ENCODE measurements at places on chromosomes 2 and 18. TPM values are rescaled to one million over a fixed set of nuclear protein-coding genes. Genes with fewer than 3 reads are reported as not detected.
A peak's percentile ranks its signal among the peaks of the same experiment; 100 is the strongest.

- H3K27me3 ChIP-seq = no peaks in the 10 kb centered on the region
- no peak for DNase-seq
- no peak overlapping the region for H3K27ac ChIP-seq
Measured at GRCh38 chr2:144407262-144407661, 112.7 kb downstream of the ZEB2 start.

- peak within 1 kb of the TSS; percentile 100 for H3K4me3 ChIP-seq
- H3K27me3 ChIP-seq = no peaks in the 10 kb centered on the region
- H3K27ac ChIP-seq = peak within 1 kb of the TSS; percentile 95
- peak; percentile 96 for DNase-seq
- peaks cover 19% of the 10 kb centered on the region for H3K36me3 ChIP-seq
- H3K4me1 ChIP-seq = peaks cover 27% of the 10 kb centered on the region
Measured at GRCh38 chr2:119366649-119367471, at the start of the genes C2orf76 and DBI. TSS of gene C2orf76 (minus strand) at chr2:119366834. CDS start at chr2:119339959, 26,875 bp downstream. TSS of gene DBI (plus strand) at chr2:119366977. CDS start at chr2:119367052, 75 bp downstream.

DNA sequence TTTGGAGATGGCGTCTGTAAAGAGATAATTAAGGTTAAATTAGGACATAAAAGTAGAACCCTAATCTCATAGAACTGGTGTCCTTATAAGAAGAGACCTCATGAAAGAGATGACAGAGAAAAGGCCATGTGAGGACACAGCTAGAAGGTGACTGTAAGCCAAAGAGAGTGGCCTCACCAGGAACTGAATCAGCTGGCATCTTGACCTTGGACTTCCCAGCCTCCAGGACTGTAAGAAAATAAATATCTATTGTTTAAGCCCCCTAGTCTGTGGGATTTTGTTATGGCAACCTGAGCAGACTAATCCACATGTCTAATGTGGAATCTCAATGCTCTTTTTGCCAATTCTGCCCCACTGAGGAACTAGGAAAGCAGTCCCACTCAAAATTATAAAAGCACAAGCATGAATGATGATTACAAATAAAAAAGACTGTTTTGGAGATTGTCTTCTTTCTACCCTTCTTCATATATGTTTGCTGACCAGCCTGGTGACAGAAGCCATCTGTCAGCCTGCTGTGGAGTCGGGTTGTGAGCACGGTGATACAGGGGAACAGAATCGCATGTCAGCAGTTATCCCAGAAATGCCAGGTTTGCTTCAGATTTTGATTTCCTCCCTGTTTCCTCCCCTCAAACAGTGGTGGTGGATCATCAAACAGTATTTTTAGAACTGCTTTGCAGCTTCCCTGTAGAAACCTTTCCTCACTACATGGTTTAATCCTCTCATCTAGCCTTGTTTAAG, 54.2 kb downstream of the INPP4A start:
- DNase-seq = no peak
- H3K27ac ChIP-seq = no peak overlapping the region
- no peaks in the 10 kb centered on the region for H3K36me3 ChIP-seq

DNA sequence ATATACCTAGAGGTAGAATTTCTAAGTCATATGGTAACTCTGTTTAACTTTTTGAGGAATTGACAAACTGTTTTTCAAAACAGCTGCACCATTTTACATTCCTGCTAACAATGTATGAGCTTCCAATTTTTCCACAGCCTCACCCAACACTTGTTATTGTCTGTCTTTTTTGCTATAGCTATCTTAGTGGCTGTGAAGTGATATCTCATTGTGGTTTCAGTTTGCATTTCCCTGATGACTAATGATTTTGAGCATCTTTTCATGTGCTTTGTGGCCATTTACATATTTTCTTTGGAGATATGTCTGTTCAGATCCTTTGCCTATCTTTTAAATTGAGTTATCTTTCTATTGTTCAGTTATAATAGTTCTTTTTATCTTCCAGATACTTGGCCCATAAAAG, 273.8 kb downstream of the AGPS start:
- no peak for DNase-seq
- H3K4me3 ChIP-seq = no peak overlapping the region
- no peaks in the 10 kb centered on the region for H3K27me3 ChIP-seq
- no peaks in the 10 kb centered on the region for H3K4me1 ChIP-seq

GRCh38 chr2:228698963-228699362, 517.5 kb upstream of the SPHKAP start:
- no peak overlapping the region for H3K4me3 ChIP-seq
- no peaks in the 10 kb centered on the region for H3K36me3 ChIP-seq
- no peak overlapping the region for H3K27ac ChIP-seq
- DNase-seq = no peak
- H3K27me3 ChIP-seq = peaks cover 3% of the 10 kb centered on the region

DNA sequence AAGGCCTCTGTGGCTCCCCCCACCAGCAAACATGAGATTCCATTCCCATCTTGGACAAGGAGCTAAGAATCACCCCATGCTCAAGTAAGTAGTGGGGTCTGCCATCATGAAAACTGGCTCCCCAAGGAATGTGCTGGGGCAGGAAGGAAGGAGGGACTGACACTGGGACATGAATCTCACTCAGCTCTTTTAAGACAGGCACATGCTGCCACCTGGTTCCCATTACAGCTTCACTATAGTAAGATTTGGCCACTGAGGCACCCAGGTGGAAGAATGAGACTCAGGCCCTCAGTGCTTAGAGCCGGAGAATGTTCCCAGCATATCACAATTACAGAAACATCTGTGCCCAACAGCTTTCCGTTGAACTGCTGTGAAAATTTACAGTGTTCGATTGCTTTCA, 38.7 kb downstream of the OSR1 start:
- no peaks in the 10 kb centered on the region for H3K4me1 ChIP-seq
- H3K27me3 ChIP-seq = no peaks in the 10 kb centered on the region
- H3K27ac ChIP-seq = no peak overlapping the region
- H3K36me3 ChIP-seq = peaks cover 1% of the 10 kb centered on the region
- DNase-seq = no peak

GRCh38 chr18:12518326-12518725, 110.6 kb downstream of the PRELID3A start:
- H3K36me3 ChIP-seq = no peaks in the 10 kb centered on the region
- no peak for DNase-seq
- peaks cover 35% of the 10 kb centered on the region for H3K4me1 ChIP-seq
- no peak overlapping the region for H3K27ac ChIP-seq

DNA sequence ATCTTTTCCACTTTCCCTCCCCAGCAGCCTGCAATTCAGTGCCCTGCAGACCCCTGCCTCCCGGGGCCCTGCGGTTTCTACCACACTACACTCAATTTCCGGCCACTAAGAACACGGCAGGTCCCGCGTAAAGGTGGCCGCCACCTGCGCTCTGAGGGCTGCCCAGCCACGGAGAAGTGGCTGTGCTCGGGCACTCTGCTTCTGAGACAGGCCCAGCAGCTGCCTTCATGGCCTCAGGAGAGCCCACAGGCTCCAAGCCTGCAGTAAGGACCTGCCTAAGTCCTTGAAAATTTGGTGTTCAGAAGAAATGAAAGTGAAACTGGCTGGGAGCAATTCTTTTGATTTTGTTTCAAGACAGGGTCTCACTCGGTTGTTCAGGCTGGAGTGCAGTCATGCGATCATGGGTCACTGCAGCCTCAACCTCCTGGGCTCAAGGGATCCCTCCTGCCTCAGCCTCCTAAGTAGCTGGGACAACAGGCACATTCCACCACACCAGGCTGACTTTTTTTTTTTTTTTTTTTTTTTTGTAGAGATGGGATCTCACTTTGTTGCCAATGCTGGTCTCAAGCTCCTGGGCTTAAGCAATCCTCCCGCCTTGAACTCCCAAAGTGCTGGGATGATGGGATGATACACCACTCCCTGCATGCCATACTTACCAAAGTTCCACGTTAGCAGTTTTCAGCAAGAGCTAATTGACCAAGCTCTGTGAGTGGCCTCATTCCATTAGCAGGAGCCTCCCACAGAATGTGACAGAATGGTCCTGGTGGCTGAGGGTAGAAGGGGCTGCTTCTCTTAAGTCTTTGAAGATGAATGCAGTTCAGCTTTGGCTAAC, 14.6 kb upstream of the ALPP start:
- peaks cover 2% of the 10 kb centered on the region for H3K36me3 ChIP-seq
- H3K4me1 ChIP-seq = peaks cover 9% of the 10 kb centered on the region
- peak overlapping the region; percentile 57 for H3K27ac ChIP-seq

DNA sequence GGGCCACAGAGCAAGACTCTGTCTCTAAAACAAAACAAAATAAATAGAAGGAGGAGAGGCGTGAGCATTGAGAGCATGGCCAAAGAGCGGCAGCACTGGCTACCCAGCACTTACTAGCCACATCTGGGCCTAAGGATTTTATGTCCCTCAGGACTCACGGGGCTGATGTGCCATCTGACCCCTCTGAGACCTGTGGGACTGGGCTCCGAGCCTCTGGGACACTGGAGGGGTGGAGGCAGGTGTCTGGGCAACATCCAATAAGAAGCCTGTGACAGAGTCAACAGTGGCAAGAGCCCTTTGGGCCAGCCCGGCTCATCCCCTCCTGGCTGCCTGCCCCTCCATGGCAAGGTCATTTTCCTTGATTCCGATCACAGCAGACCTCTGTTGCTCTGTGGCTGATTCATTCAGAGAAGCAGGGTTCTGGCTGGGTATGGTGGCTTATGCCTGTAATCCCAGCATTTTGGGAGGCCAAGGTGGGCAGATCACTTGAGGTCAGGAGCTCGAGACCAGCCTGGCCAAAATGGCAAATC, 60.7 kb downstream of the RRM2 start:
- peaks cover 3% of the 10 kb centered on the region for H3K27me3 ChIP-seq
- H3K4me1 ChIP-seq = no peaks in the 10 kb centered on the region
- no peak overlapping the region for H3K27ac ChIP-seq
- DNase-seq = peak; percentile 68

- no peak overlapping the region for H3K4me3 ChIP-seq
- peaks cover 23% of the 10 kb centered on the region for H3K4me1 ChIP-seq
- no peaks in the 10 kb centered on the region for H3K27me3 ChIP-seq
- H3K36me3 ChIP-seq = no peaks in the 10 kb centered on the region
- peak overlapping the region; percentile 49 for H3K27ac ChIP-seq
- no peak for DNase-seq
Measured at GRCh38 chr2:123086613-123087385, 938.3 kb upstream of the CNTNAP5 start.

- H3K27me3 ChIP-seq = no peaks in the 10 kb centered on the region
- H3K4me1 ChIP-seq = no peaks in the 10 kb centered on the region
- H3K27ac ChIP-seq = peak overlapping the region; percentile 37
- H3K36me3 ChIP-seq = peaks cover 35% of the 10 kb centered on the region
- DNase-seq = no peak
Measured at GRCh38 chr2:171044416-171044815, 115.4 kb downstream of the GORASP2 start.

DNA sequence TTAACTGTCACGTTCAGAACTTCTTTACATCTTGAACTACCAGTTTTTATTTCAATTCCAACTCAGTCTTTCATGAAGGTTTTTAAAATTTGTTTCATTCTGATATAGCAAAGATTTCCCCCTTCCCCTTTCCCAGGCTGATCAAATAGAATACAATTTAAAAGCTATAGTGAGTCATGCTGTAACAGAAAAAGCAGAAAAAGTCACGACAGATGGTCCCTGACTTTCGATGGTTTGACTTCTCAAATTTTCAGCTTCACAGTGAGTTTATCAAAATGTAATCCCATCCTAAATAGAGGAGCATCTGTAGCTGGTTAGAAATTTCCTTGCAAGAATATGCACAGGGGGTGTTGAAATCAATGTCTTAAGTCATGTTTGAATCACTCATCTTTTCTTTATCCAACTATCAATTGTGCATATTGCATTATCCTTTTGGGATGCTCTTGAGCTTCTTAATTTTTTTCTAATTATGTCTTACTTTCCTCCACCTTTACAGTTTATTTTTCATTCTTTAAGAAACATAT, 500.3 kb downstream of the LRP1B start:
- H3K27ac ChIP-seq = no peak overlapping the region
- DNase-seq = no peak
- no peak overlapping the region for H3K4me3 ChIP-seq
- no peaks in the 10 kb centered on the region for H3K4me1 ChIP-seq
- H3K36me3 ChIP-seq = no peaks in the 10 kb centered on the region
- H3K27me3 ChIP-seq = no peaks in the 10 kb centered on the region

- no peak overlapping the region for H3K4me3 ChIP-seq
- H3K36me3 ChIP-seq = peaks cover 1% of the 10 kb centered on the region
- H3K4me1 ChIP-seq = no peaks in the 10 kb centered on the region
- no peaks in the 10 kb centered on the region for H3K27me3 ChIP-seq
Measured at GRCh38 chr2:63681896-63682295, 93.1 kb downstream of the MDH1 start.

- H3K4me1 ChIP-seq = peaks cover 44% of the 10 kb centered on the region
- H3K36me3 ChIP-seq = no peaks in the 10 kb centered on the region
- H3K27ac ChIP-seq = no peak overlapping the region
- H3K4me3 ChIP-seq = no peak overlapping the region
- DNase-seq = no peak
Measured at GRCh38 chr2:98476192-98476868, 31.7 kb downstream of the INPP4A start.

DNA sequence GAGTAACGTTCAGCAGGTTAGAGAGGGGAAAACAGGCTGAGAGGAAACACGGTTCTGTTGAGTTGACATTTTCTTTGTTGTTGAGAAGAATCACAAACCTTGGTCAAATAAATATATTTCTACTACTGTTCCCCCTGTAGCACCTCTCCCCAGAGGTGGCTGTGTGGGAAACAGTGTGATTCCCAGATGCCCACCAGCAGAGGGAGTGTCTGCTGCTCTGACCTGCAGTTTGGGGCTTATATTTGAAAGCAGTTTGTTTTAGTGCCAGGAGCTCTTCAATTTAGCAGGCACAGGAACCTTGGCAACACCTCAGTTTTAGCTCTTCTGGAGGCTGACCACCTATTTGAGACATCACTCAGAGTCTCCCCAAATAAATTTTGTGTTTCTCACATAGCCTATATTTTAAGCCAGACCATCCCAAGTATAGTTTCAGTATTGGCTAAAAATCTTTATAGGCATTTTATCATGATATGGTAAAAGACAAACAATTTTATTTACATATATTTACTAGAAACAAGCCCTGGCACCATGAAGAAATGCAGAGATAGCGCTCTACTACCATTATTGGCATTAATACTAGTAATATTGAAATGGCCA, 75.7 kb downstream of the PIK3C3 start:
- no peaks in the 10 kb centered on the region for H3K27me3 ChIP-seq
- peak overlapping the region; percentile 25 for H3K27ac ChIP-seq
- H3K4me1 ChIP-seq = no peaks in the 10 kb centered on the region
- no peak for DNase-seq
- peaks cover 15% of the 10 kb centered on the region for H3K36me3 ChIP-seq

DNA sequence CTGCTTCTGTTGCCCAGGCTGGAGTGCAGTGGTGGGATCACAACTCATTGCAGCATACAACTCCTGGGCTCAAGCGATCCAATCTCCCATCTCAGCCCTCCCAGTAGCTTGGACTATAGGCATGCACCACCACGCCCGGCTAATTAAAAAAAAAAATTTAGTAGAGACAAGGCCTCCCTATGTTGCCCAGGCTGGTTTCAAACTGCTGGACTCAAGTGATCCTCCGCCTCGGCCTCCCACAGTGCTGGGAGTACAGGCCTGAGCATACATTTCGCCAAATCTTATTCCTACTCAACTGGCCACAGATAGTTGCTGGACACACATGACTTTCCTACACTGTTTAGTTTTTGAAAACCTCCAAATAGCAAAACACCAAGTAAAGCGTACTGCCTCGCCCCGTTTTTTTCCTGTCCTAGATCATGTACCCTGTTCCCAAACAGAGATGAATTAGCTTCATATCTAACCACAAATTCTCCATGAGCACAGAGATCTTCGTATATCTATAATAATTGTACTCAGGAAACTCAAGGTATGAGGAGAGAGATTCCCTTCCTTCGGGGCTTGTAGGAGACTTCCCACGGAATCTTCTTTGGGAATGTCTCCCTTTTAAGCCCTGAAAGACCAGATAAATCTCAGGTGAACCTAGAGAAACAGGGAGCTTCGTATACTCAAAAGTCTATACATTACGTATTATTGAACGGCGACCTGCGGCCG, 598 bp upstream of the C2orf69 start:
- DNase-seq = no peak
- H3K27me3 ChIP-seq = no peaks in the 10 kb centered on the region
- peak overlapping the region; percentile 83 for H3K27ac ChIP-seq
- H3K4me1 ChIP-seq = peaks cover 36% of the 10 kb centered on the region

The SLC14A1 gene
- total RNA-seq = not detected

The DCDC2C gene
- not detected for total RNA-seq

The RAB6C gene
- 0.24 TPM for total RNA-seq

The FOXD4L1 gene
- not detected for total RNA-seq

The CIDEA gene
- not detected for total RNA-seq

Measured in chondrocyte (in vitro differentiated cells).